Left hindlimb (tissue), 1 donor: ENCODE measurements at places on chromosomes 3 and 15.

DNA sequence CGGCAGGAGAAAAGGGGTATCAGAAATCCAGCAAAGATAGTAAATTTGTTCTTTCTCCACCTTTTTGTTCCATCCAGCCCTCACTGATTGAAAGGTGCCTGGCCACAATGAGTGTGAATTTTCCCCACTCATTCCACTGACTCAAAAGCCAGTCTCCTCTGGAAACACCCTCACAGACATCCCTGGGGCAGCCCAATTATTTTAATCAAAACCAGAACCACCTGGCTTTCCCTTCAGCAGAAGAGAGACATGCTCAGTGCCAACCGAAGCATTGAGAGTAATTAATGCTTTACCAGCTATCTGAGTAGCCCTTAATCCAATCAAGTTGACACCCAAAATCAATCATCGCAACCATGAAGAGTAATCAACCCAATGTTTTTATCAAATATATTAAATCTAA is 1129.6 kb upstream of the GBE1 start:
- no peak for DNase-seq

- DNase-seq = no peak
Observed at GRCh38 chr3:98567666-98568270, 25.6 kb downstream of the CPOX start.

- DNase-seq = no peak
Observed at GRCh38 chr15:99010768-99011167, 3.2 kb upstream of the PGPEP1L start.

GRCh38 chr3:129460572-129460971 is 20.5 kb downstream of the IFT122 start:
- no peak for DNase-seq

GRCh38 chr3:111936191-111936841 is 42.5 kb upstream of the ABHD10 start:
- DNase-seq = no peak

DNA sequence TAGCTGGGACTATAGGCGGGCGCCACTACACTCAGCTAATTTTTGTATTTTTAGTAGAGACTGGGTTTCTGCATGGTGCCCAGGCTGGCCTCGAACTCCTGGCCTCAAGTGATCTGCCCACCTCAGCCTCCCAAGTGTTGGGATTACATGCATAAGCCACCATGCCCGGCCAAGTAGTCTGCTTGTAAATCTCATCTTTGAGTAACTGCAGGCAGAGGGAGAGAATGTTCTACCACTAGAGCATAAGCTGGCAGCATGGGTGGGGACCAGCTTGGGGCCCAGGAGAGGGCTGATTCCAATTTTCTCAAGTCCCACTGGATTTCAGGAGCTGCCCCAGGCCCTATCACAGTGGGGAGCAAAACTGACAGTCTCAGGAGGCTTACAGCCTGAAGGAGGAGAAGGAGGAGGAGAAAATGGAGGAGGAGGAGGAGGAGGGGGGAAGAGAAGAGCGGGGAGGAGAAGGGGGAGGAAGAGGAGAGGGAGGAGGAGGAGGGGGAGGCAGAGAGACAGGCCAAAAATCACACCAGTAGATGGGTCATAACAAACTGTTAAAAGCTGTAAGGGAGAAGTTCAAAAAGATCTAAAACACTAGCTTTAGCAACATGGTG is 229.1 kb upstream of the IGF1R start:
- DNase-seq = no peak

DNA sequence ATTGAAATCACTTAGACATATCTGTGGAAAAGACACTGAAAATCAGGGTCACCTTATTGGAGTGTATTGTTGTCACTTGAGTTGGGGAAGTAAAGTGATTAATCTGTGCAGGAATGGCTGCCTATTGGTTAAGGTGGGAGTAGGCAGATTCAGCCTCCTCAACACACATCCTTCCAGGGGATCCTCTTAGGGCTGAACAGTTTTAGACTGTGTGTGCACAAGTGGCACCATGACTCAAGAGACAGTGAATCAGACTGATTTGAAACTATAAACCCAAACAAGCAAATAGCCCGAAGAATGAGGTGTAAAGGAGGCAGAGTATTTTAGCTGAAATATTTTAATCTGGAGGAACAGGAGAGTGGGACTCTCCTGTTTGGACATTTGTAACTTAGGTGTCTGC is 4.9 kb downstream of the ABHD17C start:
- no peak for DNase-seq

DNA sequence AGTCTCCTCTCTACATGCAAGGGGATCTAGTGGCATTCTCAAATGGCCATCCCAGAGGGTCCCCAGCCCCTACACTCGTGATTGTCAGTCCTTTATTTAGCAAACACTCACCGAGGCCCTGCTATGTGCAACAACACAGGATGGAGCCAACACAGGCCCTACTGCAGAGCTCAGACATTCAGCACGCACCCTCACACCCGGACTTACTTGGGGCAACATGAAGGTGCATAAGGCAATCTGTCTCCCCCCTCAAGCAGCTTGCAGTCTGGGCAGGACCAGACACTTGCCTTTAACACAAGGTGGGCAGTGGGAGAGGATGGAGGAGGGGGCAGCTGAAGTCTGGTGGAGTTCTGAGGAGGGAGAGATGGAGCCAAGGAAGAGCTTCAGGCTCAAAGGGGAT is 258.4 kb downstream of the XXYLT1 start:
- DNase-seq = no peak

- no peak for DNase-seq
Observed at GRCh38 chr3:120931593-120931992, 23.6 kb downstream of the STXBP5L start.

GRCh38 chr3:53350652-53351051 is 3.3 kb upstream of the DCP1A start:
- no peak for DNase-seq

DNA sequence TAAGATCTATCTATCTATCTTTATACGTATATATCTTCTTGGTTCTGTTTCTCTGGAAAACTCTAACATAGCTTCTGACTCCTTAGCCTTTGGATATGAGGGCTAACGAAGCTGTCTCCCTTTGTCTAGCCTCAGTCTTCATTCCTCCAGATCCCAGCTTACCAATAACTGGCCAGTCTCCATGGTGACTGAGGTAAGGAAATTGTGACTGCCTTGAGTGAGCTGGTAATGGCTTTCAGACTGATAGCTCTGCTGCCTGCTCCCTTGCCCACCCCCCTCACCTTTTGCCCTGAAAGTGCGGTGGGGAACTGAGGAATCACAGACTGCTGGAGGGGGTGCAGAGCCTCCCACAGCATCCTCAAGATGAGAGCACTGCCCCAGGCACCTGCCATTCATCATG is 65.8 kb upstream of the ABHD17C start:
- DNase-seq = no peak

GRCh38 chr3:46903341-46904302 is 26.1 kb downstream of the PTH1R start:
- peak; percentile 36 for DNase-seq

GRCh38 chr3:30924763-30925162 is 30.3 kb upstream of the GADL1 start:
- no peak for DNase-seq

DNA sequence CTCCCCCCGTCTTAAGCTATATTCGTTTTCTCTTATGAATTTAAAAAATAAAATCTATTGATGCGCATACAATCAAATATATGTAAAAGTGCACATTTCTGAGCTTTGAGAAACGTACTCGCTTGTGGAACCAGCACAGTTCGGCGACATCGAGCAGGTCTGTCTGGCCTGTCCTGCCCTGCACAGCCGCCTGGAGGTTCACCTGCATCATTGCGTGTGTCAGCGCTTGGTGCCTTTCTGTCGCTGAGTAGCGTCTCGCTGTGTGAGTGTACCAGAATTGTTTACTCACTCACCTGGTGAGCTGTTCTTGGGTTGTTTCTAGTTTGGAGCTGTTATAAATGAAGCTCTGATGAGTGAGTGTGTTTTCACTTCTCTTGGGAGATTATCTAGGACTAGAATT is 104.0 kb downstream of the VGLL4 start:
- no peak for DNase-seq

DNA sequence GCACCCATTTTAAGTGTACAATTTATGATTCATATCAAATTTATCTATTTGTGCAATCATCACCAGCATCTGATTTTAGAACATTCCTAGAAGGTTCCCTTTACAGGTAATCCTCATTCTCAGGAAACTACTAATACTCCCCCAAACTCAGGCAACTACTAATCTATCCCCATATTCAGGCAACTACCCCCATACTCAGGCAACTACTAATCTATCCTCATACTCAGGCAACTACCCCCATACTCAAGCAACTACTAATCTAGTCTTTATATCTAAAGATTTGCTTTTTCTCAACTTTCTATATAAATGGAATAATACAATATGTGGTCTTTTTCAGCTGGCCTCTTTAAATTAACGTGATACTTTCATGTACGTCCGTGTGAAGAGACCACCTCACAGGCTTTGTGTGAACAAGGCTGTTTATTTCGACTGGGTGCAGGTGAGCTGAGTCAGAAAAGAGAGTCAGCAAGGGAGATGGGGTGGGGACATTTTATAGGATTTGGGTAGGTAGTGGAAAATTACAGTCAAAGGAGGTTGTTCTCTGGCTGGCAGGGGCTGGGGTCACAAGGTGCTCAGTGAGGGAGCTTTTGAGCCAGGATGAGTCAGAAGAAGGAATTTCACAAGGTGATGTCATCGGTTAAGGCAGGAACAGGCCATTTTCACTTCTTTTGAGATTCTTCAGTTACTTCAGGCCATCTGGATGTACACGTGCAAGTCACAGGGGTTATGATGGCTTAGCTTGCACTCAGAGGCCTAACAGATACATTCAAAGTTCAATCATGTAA is 1444.5 kb upstream of the CADM2 start:
- no peak for DNase-seq

DNA sequence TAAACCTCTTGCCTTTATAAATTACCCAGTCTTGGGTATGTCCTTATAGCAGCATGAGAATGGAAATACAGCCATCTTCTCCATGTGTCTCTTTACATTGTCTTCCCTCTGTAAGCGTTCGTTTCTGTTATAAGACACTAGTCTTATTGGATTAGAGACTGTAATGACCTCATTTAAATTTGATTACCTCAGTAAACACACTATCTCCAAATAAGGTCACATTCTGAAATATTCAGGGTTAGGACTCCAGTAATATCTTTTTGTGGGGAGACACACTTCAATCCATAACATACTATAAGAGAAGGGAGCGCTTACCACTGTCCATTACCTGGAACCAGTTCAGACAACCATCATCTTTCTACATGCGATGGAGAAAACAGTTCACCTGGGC is 34.3 kb upstream of the CD47 start:
- no peak for DNase-seq

DNA sequence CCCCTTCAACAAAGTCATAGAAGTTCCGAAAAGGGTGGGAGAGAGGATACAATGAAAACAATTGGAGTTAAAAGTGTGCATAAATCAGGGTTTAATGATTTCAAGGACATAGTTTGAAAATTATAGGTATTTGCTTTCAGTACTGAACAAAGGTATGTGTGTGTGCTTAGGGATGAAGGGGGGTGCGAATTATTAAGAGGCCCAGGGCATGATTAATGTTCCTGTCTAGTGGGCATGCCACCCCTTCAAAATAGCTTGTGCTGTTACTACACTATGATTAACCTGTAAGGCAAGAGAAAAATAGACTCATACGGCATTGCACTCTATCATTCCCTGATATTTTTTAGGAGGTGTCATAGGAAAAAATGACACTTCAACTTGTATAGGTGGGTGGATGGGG is 731.6 kb downstream of the NAALADL2 start:
- no peak for DNase-seq

GRCh38 chr3:150146991-150147761 is 176.5 kb upstream of the PFN2 start:
- DNase-seq = peak; percentile 59

GRCh38 chr3:48047841-48048464 is 31.7 kb upstream of the MAP4 start:
- no peak for DNase-seq

- no peak for DNase-seq
Observed at GRCh38 chr3:134910026-134910425, 115.0 kb downstream of the EPHB1 start.

DNA sequence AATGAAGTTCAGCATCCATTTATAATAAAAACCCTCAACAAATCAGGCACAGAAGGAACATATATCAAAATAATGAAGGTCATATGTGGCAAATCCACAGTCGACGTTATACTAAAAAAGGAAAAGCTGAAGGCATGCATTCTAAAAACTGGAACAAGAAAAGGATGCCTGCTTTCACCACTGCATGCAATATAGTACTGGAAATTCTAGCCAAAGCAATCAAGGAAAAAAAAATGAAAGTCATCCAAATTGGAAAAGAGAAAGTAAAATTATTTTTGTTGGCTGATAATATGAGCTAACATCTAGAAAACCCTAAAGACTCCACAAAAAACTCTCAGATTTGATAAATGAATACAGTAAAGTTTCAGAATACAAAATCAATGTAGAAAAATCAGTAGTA is 1123.2 kb downstream of the TBL1XR1 start:
- no peak for DNase-seq

DNA sequence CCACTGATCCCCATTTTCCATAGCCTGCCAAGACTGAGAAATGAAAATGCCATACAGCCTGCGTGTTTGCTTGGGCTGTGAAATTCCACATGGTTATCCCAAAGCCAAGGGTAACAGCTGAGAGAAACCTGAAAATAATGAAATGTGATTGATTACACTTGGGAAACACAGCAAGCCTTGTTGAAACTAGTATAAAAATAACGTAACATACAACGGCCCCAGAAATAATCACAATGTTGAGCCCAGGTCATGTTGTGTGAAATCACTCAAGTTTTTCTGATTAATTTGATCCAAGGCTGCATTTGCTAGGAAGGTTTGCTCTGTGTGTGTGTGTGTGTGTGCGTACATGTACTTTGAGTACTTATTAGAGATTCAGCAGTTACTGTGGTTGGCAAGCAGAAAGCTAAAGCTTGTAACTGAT is 269.0 kb downstream of the OXSM start:
- DNase-seq = peak; percentile 53

- DNase-seq = no peak
Observed at GRCh38 chr15:74259292-74259648, 23.1 kb downstream of the CCDC33 start.

- DNase-seq = no peak
Observed at GRCh38 chr3:128334086-128334645, 132.5 kb downstream of the DNAJB8 start.

- no peak for DNase-seq
Observed at GRCh38 chr15:64792282-64792681, 16.9 kb upstream of the RBPMS2 start.

GRCh38 chr15:45399381-45400212 is 21.3 kb upstream of the GATM start:
- no peak for DNase-seq

DNA sequence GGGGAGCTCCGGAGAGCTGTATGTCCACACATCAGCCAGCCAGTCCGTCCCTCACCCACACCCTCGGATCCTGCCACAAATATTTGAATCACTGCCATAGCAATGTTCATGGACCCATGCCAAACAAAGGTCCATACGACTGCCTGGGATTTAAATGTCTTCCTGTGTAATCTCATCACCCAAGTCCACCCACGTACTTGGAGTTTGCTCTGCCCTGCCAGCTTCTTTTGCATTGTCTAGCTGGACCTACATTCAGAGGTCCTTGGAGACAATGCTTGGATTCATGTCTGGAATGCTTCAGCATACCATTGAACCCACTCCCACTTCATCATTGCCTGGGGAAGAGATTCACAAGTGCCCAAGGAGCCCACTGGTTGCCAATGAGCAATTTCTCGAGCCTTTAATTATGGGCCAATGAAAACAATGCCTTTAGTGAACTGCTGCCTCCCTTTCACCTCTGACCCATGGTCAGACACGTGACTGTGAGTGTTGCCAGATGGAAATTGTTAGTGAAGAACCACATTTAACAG is 90.4 kb upstream of the PHLDB2 start:
- DNase-seq = no peak

GRCh38 chr3:133754455-133754854 is 8.3 kb downstream of the TF start:
- no peak for DNase-seq
